Colonic mucosa (tissue), 4 donors: ENCODE measurements at places on chromosomes 3 and 15. TPM values are rescaled to one million over a fixed set of nuclear protein-coding genes. Genes with fewer than 3 reads are reported as not detected.
A peak's percentile ranks its signal among the peaks of the same experiment; 100 is the strongest.

- H3K4me3 ChIP-seq, result no peak overlapping the region
- no peaks in the 10 kb centered on the region for H3K27me3 ChIP-seq
- no peak overlapping the region for H3K27ac ChIP-seq
- no peaks in the 10 kb centered on the region for H3K36me3 ChIP-seq
- no peaks in the 10 kb centered on the region for H3K4me1 ChIP-seq
Measured at GRCh38 chr15:68641376-68641775, 62.6 kb downstream of the CORO2B start.

DNA sequence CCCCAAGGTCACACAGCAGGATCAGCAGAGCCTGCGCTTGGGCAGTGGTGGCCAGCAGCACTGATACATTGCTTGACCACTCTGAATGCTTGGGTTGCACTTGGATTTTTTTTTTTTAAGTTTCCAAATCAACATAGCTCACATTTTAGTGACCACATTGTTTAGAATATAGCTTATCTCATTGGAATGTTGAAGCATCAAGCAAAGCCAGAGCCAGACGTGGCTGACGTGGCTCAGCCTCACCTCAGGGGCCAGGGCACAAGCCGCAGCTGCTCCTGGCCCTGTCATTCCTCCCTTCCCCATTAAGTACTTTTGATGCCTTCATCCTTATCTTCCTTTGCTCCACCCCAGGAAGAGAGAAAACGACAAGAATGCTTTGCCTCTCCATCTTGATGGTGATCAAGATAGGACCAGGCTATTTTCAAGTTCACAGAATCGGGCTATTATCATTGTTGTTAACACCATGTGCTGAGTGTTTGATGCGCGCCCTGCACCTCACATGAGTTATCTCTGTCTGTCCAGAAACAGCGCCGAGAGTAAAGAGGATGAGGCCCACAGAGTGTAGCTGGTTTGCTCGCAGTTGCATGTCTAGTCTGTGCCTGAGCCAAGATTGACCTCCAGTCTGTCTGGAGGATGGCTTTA lies 75.8 kb downstream of the AAGAB start:
- H3K27ac ChIP-seq, result peak overlapping the region; percentile 17
- H3K4me1 ChIP-seq, result peaks cover 4% of the 10 kb centered on the region
- no peaks in the 10 kb centered on the region for H3K36me3 ChIP-seq
- H3K27me3 ChIP-seq, result no peaks in the 10 kb centered on the region
- H3K4me3 ChIP-seq, result no peak overlapping the region

The TF gene
- 3.2 TPM for total RNA-seq

The CA12 gene
- 290 TPM for total RNA-seq

The HTR3E gene
- 0.13 TPM for total RNA-seq

The ITGA11 gene
- total RNA-seq, result 2.4 TPM

The PLA1A gene
- 0.58 TPM for total RNA-seq
